H1 (cell line): ENCODE measurements at places on chromosomes 7 and 10.

DNA sequence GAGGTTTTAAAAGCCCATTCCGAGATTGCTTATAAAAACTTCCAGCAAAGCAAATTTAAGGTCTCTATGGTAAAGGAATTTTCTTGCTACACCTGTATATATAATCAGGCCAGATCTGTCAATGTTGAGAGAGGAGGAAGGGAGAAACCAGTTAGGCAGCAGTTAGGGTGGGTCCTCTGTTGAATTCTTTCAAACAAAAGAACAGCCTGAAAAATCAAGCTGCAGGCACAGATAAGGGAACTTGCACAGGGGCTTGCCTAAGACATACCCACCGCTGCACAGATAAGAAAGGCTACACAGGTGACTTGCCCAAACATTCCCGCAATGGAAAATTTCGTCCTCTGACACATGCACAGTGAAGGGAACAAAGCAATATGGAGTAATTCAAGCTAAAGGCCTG, 59.8 kb upstream of the IMMP2L start:
- no peak for DNase-seq

GRCh38 chr10:72186258-72186981, 29.4 kb upstream of the ANAPC16 start:
- DNase-seq, result no peak

DNA sequence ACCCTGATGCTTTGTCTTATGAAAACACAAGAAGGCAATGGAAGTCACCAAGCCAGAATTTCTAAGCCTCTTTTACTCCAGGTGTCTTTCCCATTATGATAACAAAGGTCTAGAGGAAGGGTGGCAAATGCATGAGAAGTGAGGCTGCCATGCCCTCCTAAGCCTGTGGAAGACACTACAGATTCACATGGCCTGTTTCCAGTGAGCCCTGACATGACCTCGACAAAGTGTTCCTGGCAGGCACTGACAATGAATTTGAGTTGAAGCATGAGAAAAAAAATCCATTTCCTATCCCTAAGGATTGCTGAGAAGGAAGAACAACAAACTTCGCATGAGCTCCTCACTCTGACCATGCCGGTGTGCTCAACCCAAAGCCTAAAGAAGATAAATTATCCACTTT, 268.0 kb downstream of the HTR7 start:
- DNase-seq, result no peak

DNA sequence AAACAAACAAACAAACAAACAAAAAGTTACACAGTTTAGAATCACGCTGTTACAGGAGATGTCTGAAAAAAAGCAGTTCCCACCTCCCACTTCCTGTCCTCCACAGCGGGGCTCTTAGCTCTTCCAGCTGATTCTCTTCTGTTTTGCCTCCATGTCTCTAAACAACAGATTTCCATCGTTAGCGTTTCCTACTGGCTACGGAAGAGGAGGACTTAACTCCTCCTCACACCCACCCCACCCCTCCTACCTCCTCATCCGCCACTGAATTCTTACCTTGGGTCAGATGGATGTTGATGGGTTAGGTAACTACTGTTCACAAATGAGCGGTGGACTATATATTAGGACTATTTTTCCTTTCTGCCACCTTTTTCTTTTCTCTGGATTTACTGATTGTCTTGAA, 36.8 kb upstream of the NUB1 start:
- peak; percentile 43 for DNase-seq

- DNase-seq, result no peak
These were observed 87.1 kb downstream of the POLR1F start for GRCh38 chr7:19621740-19622139.

GRCh38 chr7:87225696-87226095, 6.2 kb upstream of the TMEM243 start:
- DNase-seq, result no peak

- no peak for DNase-seq
These were observed 42.7 kb upstream of the SMARCD3 start for GRCh38 chr7:151291206-151291605.

DNA sequence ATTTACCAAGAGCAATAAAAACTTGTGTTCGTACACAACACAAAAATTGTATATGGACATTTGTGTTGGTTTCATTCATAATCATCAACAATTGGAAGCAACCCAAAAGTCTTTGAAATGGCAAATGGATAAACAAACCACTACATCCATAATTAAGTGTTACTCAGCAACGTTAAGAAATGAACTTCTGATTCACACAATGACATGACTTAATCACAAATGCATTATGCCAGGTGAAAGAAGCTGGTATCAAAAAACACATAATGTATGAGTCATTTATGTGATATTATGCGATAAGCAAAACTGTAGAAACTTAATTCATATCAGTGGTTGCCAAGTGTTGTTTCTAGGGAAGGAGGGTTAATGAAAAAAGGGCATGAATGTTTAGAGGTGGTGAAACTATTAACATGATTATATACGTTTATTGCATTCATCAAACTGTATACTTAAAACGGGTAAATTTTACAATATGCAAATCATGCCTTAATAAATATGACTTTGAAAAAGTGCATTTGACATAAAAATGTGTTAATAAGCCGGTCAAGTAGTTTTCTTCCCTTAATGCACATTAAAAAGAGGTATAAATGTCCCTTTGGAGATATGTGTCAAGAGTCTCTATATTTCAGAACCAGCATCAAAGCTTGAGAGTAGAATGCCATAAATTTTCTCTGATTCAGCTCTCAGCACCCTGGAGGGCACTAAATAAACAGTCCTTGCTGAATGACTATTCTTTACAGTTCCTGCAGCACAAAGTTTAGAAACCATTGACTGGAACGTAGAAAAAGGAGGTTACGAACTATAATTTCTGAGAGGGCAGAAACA, 84.8 kb upstream of the GRM3 start:
- DNase-seq, result no peak

DNA sequence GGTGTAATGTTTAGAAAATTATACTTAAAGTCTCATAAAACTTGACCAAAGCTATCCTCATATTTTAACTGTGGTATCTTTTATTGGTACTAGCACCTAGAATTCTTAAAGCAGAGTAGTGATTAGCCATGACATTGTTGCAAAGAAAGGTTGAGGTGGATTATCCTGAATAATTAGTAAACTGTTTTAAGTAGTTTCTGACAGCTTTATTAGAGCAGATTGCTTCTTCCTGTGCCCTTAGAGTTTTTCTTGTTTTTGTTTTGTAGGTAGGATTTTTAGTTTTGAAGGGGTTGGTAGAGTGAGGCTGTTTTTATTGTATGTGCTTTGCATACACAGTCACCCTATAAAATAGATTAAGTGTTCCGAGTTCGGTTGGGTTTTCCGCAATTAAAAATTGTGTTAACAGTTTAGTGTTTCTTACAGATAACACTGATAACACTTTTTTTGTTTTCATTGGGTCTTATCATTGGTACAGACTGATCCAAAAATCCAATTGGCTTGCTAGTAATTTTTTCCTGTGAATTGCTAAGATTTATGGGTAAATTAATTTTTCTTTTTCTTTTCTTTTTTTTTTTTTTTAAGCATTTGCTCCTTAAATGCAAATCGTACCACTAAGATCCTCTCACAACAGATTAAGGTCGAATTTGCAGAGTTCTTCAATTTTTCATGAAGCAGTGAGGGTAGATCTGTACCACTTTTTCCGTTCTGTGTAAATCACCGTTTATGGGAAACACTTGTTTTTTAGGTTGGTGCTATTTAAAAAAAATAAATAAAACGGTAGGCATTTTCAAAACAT, 2.1 kb upstream of the PBLD start:
- DNase-seq, result no peak

- no peak for DNase-seq
These were observed 29.3 kb upstream of the NCAPG2 start for GRCh38 chr7:158733775-158734494.

DNA sequence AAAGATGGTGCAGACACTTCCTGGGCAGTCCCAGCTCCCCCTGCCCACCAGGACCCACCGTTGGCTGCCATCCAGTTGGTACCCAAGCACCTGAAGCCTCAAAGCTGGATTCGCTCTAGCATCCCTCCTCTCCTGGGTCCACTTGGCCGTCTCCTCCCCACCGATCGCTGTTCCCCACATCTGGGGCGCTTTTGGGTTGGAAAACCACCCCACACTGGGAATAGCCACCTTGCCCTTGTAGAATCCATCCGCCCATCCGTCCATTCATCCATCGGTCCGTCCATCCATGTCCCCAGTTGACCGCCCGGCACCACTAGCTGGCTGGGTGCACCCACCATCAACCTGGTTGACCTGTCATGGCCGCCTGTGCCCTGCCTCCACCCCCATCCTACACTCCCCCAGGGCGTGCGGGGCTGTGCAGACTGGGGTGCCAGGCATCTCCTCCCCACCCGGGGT, 14.5 kb upstream of the LIMK1 start:
- no peak for DNase-seq

- no peak for DNase-seq
These were observed 28.4 kb upstream of the CDHR3 start for GRCh38 chr7:105934572-105935185.

- DNase-seq, result no peak
These were observed 6.2 kb upstream of the SPOCK2 start for GRCh38 chr10:72094574-72094973.

DNA sequence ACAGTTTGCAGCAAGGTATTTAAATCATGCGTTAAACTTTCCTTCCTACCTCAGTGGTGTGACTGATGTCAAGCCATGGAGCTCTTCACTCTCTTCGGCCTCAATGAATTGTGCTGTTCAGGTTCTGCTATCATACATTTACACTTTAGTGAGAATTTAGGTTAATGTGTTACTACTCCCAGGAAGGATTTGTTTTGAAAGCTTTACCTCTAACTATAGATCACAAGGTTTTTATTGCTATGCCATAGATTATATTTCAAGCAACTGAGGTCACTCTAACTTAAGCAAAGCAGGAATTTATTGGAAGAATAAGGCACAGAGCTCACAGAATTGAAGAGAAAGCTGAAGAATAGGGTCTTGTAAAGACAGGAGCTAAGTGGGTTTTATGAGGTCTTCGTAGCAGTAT, 11.0 kb upstream of the ADD3 start:
- no peak for DNase-seq

DNA sequence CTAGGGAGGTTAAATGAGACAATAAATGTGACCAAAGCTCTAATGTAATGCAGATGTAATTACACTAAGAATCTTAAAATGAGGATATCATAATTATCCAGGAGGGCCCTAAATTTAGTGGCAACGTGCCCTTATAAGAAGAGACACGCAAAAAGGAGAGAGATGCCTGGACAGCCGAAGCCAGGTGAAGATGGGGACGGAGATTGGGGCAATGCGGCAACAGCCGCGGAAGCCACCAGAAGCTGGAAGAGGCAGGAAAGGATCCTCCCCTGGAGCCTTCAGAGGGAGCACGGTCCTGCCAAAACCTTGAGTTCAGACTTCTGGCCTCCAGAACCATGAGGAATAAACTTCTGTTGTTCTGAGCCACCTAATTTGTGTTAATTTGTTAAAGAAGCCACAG, 25.3 kb upstream of the C10orf71 start:
- DNase-seq, result peak; percentile 6

DNA sequence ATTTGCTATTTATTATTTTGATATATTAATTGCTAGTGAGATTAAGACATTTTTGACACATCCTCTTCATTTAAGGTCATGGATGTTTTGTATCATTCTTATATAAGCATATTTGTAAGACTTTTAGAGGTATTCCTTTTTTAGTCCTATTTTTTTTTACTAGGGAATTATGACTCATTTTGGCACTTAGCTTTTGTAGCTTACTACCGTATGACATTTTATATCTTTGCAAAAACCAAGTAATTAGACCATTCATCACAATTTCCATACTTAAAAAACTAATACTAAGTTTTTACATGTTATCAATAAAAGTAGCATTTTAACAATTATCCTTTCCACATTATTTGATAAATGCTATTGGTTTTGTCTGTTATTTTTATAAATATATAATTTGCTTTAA, 41.6 kb downstream of the BMPR1A start:
- no peak for DNase-seq

GRCh38 chr10:34018784-34019183, 684.3 kb upstream of the NRP1 start:
- DNase-seq, result no peak

GRCh38 chr10:113879691-113880090, 25.2 kb downstream of the NHLRC2 start:
- DNase-seq, result no peak

GRCh38 chr10:32197423-32197822, 141.2 kb upstream of the KIF5B start:
- DNase-seq, result no peak

DNA sequence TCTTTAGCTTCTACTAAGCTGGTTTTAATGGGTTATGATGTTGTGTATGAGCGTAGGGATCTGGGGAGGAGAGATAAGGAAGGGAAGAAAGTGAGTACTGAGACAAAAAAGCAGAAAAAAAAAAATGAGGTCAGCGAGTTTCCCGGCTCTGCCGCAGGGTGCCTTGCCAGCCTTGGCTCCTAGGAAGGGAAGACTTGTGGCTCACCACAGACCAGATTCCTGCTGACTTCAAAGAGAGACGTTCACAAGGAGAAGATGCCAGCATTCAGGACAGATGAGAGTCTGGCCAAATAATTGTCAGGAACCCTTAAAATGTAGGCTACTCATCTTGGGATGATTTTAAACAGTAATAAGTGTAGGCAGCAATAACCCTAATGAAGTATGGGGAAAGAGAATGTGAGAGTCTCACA, 11.4 kb upstream of the FAS start:
- no peak for DNase-seq

GRCh38 chr7:68857571-68857970, 740.7 kb upstream of the AUTS2 start:
- no peak for DNase-seq

- DNase-seq, result no peak
These were observed 38.8 kb downstream of the TMEM270 start for GRCh38 chr7:73899731-73900142.

DNA sequence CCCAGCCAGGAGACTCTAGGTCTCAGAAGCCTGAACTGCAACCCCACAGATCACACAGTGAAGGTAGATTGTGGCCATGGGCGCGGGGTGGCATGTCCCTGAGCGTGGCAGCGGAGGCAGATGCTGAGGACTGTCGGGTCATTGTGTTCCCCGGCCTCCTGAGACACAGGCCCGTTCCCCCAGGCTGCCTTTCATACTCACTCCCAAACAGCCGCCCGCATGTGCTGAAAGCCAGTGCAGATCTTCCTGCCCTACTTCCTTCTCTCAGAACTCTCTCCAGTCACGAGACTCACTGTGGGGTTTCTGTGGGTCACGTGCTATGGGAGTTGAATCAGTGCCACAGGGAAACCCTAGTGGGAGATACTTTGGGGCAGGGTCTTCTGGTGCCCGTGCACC, 48.0 kb downstream of the ZNF467 start:
- no peak for DNase-seq

DNA sequence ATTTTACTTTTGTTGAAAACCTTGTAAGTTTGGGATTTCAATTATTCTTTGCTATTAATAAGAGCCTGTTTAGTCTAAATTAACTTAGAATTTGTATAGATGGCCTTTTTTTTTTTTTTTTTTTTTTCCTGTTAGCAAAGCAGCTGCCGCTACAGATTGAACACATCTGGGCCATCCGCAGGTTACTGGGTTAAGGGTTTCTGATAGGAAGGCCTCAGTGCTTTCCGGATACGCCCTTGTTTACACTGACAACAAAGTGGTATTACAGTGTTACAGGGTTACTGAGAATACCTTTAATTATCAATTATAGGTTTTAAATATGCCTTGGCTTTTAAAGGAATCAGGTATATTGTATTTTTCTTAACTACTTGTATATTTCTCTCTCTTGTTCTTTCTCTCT, 76.8 kb downstream of the PTN start:
- no peak for DNase-seq

GRCh38 chr10:3323865-3324498, 151.4 kb upstream of the PITRM1 start:
- no peak for DNase-seq

GRCh38 chr10:52284416-52285013, 29.6 kb upstream of the DKK1 start:
- DNase-seq, result no peak
